ENCODE measurements at places on chromosomes 4 and X. TPM values are rescaled to one million over a fixed set of nuclear protein-coding genes. Genes with fewer than 3 reads are reported as not detected.

- no peak for DNase-seq
These were observed 444.7 kb downstream of the IQCM start for GRCh38 chr4:149370785-149371420.

GRCh38 chrX:53674581-53674980 is 11.9 kb downstream of the HUWE1 start:
- no peak for DNase-seq

DNA sequence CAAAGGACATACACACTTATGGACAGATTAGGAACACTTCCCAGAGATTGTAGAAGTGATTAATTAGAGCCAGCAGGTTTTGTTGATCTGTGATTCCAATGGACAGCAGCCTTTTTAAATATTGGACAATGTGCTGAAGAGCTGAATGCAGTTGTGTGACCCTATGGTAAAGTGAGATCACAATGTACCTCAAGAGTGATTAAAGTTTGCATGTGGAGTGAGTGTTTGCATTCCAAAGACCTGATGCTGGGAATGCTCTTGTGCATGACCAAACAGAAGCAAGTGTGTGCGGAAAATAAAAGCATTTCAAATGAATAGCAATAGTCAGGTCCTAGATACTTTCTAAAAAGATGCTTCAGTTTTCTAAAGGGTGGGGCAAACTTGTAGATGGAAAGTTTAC is 154.1 kb downstream of the BANK1 start:
- DNase-seq: no peak

DNA sequence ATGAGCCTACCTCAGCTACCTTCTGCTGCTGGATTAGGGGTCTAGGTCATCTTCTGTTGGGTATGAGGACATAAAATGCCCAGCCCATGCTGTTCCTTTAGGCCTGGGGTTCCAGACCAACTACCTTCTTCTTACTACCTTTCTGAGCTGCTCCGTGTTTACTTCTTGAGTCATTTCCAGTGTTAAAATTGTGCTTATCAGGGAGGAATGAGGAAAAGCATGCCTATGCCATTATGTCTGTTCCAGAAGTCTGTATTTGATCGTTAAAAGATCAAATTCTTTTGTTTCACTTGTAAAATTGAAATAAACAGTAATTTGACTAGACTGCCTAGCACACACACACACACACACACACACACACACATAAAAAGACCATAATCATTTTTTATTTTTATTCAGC is 1912.7 kb upstream of the TENM3 start:
- no peak for DNase-seq

Gene SMARCA1
- polyA plus RNA-seq: 20.0 TPM

Gene FOXR2
- not detected for polyA plus RNA-seq

DNA sequence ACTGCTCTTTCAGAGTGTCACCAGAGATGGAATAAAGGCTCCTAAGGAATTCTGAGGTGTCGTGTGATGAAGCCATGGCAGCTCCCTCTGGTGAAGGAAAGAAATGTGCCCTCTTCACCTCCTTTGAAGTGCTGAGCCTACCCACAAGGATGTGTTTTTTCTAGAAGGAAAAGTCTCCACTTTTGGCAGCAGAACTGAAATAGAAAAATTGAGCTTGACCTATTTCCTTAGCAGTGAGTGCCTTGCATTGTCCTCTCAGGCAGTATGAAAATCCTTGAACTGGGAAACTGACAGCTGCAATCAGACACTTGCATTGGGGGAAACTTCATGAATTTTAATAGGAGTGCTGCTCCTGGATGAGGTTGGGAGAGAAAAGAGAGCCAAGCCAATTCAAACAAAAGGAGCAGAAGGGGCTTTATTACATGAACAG is 95.2 kb downstream of the DCLK2 start:
- DNase-seq: no peak

Gene RAB33B
- 2.5 TPM for polyA plus RNA-seq

Gene STK32B
- 18.1 TPM for polyA plus RNA-seq

Gene UGT2B10
- polyA plus RNA-seq: not detected

DNA sequence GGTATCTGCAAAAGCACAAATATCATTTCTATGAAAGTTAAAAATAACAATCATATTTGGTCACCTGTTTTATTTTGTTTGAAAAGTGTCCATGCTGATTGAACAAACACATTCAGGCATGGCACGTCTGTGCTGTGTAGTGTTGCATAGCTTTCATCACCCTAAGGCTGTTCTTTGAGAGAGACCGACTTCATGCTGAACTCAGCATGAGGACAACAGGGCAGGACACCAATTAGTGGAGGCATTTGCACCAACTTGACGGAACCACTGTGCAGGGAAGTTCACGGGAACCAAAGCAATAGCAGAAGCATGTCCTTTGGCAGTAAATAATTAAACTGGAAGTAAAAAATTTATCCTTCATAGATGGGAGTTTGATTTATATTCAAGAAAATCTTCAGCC is 158.4 kb upstream of the SLC7A11 start:
- no peak for DNase-seq

DNA sequence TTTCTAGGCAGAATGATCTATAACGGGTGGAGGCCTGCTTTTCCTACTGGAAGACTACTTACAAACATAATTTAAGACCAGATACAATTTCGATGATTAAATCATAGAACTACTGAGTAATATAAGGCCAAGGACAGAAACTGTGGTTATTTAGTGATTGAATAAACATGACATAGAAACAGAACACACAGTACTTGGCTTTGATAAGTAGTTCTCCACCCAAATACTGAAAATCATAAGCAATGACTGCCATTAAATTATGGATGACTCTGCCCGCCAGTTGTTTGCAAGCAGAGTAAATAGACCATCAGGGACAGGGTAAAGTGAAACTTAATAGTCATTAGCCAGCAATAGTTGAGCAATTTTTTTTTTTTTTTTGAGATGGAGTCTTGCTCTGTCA is 17.2 kb upstream of the SMIM14 start:
- no peak for DNase-seq

Gene GUCY1B1
- 13.2 TPM for polyA plus RNA-seq

Gene HSFX4
- not detected for polyA plus RNA-seq
